ENCODE measurements at places on chromosomes 1 and 21.
A peak's percentile ranks its signal among the peaks of the same experiment; 100 is the strongest.

DNA sequence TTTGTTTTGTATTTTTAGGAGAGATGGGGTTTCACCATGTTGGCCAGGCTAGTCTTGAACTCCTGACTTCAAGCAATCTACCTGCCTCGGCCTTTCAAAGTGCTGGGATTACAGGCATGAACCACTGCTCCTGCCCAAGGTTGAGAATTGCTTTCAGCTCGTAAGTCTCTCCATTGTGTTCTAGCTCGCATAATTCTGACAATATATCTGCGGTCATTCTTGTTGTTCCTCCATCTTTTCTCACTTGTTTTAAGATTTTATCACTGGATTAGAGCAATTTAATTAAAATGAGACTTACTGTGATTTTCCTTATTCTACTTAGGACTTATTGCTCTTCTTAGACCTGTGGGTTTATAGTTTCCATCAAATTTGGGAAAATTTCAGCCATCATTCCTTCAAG lies 102.9 kb downstream of the AHCTF1 start:
- no peak for DNase-seq

DNA sequence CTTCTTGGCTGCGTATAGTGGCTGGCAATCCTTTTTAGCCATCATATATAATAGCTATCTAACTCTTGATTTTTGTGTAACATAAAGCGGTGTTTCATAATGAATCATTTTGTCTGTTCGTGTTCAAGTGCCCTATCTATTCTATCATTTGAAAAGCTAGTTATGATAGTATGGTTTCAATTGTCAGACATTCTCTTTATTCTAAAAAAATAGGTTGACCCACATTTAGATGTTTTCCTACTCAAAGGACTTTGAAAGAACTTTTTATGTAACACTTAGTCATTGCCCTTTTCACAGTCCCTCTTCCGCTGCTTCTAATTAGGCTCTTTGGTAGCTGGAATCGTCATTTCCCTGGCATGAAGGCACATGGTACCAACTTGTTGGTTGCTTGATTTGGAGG lies 272.2 kb upstream of the B3GALT2 start:
- DNase-seq, result no peak

- DNase-seq, result peak; percentile 40
Observed at GRCh38 chr1:119327450-119328155, 41.0 kb upstream of the HAO2 start.

DNA sequence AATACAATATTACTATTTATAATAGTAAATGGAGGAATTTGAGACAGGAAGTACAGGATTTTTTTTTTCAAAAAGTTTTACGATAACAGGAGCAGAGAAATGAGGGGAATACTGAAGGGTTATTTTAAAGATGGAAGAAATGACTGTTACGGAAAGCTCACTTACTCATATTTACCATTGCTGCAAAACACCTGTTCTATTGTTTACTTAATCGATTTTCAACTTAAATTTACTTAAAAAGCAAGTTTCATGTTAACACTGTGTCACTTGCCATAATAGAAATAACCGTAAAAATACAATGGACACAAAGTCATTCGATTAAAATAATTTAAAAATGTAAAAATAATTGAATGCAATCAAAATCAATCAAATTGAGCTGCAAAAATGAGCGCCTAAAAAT lies 3.4 kb upstream of the EXO1 start:
- DNase-seq, result no peak

DNA sequence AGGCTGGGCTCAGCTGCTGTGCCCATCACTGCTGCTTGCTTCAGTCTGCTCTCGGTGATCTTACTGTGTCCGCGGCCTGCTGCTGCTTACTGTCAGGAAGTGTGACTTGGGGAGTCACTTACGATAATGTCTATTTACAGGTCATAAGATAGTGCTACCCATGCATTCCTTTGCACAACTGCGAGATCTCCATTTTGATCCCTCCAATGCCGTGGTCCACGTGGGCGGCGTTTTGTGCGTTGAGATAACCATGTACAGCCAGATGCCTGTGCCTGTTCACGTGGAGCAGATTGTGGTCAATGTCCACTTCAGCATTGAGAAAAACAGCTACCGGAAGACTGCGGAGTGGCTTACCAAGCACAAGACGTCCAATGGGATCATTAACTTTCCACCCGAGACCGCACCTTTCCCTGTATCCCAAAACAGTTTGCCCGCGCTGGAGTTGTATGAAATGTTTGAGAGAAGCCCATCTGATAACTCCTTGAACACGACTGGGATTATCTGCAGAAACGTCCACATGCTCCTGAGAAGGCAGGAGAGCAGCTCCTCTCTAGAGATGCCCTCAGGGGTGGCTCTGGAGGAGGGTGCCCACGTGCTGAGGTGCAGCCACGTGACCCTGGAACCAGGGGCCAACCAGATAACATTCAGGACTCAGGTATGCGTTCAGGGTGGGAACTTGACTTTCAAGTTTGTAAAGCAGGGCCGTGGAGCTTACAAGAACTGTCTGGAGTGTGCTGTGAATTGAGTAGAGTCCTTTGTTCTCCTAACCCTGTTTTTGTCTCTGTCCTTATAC lies 24.4 kb upstream of the PWP2 start:
- no peak for DNase-seq

DNA sequence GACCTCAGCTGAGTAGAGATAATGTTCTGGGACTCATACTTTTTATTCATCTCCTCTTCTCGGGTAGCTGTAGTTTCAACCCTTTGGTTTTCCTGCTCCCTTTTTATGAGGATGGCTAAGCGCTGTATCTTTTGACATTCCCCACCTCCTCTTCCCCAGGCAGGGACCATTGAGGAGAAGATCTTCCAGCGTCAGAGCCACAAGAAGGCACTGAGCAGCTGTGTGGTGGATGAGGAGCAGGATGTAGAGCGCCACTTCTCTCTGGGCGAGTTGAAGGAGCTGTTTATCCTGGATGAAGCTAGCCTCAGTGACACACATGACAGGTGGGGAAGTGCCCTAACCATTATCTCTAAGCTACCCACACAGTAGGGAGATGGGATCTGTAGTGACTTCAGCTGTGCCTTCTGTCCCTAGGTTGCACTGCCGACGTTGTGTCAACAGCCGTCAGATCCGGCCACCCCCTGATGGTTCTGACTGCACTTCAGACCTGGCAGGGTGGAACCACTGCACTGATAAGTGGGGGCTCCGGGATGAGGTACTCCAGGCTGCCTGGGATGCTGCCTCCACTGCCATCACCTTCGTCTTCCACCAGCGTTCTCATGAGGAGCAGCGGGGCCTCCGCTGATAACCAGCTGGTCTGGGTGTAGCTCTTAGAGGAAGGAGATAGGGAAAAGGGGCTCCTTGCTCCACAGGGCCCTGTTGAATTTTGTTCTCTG lies 25.6 kb downstream of the LRRC41 start:
- DNase-seq, result no peak

DNA sequence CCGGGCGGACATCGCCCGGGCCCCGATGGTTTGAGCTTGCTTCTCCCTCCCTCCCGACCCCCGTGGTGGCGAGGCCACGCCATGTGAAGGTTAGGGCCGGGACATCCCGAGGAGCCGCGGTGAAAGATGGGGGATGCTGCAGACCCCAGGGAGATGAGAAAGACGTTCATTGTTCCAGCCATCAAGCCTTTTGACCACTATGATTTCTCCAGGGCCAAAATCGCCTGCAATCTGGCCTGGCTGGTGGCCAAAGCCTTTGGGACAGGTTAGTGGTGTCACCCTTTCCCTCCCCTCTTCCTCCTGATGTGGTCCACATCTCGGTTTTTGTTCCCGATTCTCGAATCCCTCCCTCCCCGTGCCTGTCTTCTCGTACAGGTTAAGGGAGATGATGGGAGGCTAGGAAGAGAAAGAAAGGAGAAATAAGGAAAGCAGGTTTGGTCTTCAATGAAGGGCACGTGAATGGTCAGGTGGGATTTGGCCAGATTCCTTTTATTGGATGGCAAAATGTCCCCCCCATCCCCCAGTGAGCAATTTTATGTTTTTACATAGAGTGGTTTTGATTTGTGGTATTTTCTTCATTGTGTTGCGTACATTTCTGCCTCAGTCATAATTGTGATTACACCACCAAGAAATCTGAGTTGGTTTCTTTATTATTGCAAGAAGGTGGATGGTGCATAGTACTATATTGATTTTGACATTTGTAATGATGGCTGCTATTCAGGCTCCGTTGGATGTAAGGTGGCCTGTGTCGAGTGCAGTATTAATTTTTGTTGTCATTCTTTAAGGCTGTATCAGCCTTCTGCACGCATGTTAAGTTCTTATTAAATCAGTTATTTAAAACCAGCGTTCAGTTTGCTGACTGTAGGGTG lies 1.2 kb downstream of the CAMSAP2 start:
- DNase-seq, result peak; percentile 63

DNA sequence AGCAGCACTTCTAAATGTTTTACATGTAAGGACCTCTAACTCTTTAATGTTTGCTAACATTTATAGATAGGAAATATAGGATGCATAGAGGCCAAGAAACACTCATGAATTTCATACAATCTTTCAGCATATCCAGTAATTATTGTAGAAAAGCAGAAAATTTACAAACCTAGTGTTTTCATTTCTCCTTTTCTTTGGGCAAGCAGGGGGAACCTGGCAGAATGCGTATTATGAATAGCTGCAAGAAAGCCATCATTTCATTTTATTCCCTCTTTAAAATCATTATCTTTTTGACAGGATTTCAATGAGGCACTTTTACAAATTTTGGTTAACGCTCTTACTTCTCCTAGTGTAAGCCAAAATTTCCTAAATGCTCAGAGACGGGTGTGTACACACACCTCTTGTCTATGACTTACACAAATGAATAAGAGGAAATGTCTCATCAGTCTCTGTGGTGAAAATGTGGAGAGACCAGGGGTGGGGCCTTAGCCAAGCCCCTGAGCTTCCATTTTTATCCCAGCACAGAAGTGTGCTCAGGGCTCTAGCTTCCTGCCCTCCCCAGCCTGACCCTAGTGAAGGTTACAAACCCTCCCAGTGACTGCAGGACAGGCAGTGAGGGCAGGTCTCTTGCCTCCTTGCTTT lies 91.6 kb downstream of the LRRC8C start:
- DNase-seq, result peak; percentile 41

GRCh38 chr1:30966690-30967369 lies 58.3 kb upstream of the SDC3 start:
- DNase-seq, result no peak

DNA sequence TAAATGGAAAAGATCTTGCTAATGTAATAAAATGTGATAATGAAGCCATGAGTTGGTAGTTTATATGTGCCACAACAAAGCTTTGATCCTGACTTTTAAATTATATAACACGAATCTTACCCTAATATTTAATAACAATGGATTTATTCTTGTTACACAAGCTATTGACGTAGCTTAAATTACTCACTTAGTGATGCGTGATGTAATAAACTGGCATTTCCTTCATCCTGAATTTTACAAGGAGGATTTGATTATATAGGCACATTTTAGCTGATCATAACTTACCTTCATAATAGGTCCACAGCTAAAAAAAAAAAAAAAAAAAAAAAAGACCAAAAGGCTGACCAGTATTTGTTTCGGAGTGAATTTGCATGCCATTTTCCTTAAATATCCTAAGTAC lies 76.2 kb upstream of the IVNS1ABP start:
- DNase-seq, result no peak

DNA sequence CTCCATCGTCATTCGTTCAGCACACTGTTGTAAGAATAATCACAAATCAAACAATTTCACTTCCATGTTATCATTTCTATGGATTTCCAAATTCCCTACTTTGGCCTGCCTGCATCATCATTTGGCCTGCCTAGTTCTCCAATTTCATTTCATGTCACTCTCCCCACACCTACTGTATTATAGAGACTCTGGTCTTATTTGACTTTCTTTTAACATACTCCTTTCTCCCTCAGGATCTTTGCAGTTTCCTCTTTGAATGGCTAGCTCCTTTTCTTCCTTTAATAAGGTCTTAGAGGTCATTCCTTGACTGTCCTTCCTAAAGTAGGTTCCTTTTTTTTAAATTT lies 36.3 kb upstream of the PODN start:
- DNase-seq, result no peak

- DNase-seq, result no peak
Observed at GRCh38 chr1:244041466-244042120, 9.5 kb upstream of the ZBTB18 start.

DNA sequence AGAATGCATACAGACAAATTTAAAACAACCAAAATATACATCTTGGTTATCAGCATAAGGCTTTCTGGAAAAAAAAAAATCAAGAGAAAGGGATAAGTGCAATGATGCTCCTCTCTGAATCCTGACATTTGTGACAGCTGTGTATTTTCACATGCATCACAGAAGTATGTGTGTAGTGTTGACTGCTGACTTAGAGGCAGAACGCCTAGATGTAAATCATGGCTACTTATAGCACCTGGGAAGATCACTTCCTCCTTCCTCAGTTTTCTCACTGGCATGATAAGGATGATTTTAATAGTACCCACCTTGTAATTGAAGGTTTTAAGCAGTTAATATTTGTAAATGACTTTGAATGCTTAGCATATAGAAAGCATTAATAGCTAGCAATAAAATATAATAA lies 112.5 kb downstream of the MRPL39 start:
- no peak for DNase-seq

DNA sequence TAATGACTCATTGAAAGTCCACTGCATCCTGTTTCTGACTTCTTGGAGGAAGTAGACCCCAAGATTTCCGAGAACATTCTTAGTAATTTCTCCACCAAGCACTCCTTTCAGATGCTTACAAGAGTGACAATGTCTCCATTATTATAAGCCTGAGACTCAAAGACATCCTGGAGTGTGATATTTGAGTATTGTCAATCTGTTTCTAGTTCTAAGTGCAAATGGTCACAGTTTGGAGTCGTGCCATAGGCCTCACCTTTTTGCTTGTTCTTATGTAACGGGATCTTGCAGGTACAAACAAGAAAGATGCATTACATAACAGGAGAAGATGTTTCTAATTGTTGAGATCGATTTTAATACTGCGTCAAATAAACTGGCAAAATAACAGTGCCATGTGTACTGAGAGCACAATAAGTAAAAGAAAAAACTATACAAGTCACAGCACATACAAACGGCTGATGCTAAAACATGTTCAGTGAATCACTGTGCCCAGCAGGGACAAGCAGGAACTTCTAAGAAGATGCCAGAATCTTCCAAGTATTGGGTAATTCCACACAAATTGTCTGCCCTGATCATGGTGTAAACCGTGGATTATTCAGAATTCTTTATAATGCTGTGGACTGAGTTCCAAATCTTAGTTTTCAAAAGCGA lies 54.1 kb downstream of the CD2 start:
- DNase-seq, result no peak

DNA sequence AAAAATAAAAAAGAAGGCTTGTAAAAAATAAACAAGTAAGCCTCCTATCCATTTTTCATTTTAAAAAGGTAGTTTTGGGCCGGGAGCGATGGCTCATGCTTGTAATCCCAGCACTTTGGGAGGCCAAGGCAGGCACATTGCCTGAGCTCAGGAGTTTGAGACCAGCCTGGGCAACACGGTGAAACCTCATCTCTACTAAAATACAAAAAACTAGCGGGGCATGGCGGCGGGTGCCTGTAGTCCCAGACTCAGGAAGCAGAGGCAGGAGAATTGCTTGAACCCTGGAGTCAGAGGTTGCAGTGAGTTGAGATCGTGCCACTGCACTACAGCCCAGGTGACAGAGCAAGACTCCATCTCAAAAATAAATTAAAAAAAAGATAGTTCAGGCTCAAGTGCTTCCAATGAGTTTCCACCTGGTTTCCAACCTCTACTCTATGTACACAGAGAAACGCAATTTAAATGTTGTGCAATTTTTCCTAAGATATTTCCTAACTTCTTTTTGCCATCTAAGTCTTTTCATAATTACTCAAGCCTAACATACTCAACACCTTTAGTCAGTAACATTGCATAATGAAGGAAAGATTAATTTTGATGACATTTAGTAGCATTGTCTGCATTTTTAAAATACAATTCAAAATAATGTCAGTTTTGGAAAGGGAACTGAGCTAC lies 106.3 kb downstream of the KCNT2 start:
- no peak for DNase-seq

GRCh38 chr1:3457910-3458883 lies 3.7 kb downstream of the ARHGEF16 start:
- DNase-seq, result peak; percentile 49

Data from left ventricle myocardium superior (tissue), 1 donor.